ENCODE measurements at places on chromosomes 12 and 14.

DNA sequence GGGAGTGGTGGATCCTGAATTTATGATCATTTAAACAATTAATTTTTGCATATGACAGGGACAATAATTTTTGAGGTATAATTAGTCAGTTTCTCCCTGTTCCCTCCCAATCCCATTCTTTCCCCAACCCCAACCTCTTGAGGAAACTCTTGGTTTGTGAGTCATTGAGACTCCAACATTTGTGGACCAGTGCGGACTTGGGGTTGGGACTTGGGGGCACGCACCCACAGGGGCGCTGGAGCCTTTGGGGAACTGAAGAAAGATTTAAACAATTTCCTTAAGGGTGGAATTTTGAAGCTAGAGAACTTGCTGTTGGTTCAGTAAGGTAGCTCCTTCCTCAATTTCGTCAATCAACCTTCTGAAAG, 17.4 kb upstream of the PTGR2 start:
- no peak for DNase-seq

DNA sequence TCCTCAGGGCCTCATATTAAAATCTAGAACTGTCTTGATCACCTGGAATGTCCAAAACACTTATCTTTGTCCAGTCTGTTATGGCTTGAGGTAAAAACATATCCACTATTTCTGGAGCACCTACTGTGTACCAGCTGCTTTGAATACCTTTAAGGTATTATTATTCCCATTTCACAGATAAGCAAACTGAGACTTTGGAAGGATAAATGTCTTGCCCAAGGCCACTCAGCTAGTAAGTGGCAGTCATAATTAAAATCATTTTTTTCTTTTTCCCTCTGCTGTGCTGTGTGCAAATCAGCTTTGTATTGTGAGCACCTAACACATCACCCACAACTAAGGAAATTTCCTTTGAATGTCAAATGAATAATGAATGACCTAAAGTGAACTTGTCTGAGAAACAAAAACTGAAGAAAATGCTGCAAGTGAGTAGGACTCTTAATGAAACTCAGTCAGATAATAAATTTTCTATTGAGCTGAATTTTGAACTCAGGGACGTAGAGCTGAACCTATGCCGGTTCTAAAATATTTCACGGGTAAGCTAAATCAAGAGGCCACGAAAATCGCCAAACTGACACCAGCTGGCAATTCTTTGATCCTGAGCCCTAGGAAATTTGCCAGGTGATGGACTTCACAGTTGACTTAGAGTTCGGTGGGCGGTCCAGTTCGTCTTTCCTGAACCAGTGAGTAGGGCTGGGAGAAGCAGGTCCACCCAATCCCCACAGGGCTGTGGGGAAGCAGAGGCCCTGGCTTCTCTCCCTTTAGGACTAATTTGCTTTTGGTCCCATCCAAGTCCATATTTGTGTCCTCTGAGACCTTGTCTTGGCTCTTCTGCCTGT, 159.7 kb upstream of the PWP1 start:
- DNase-seq, result no peak

- DNase-seq, result no peak
These were observed 153.0 kb upstream of the DIO2 start for GRCh38 chr14:80364274-80364673.

DNA sequence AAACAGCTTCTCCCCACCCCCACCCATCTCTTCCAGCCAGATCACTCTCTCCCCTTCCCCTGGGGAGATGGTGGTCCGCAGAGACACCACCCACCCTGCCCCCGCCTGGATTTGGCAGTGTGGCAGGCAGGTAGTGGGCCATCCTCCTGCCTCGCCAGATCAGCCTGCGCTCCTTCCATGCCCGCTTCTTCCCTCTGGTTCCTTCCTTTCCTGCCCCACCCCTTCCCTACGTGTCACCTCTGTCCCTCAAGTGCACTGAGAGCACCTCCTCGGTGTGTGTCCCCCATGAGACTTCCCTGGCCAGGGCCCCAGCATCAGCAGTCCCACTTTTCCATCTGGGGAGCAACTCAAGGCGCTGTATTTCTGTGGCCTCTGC, 632 bp downstream of the NYNRIN start:
- DNase-seq, result no peak

GRCh38 chr12:78035901-78036606, 205.4 kb downstream of the NAV3 start:
- DNase-seq, result no peak

DNA sequence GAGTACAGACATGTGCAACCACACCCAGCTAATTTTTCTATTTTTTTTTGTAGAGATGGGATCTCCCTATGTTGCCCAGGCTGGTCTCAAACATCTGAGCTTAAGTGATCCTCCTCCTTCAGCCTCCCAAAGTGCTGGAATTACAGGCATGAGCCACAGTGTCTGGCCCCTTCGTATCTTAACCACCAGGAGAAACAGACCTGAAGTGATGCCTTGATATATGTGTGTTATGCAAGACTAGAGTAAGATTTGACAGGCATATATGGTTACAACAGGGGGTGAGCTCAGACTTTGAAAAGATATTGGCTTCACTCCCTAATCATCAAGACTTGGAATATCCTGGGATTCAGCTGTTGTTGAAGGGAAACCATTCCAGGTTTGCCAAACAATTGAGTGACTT, 10.7 kb upstream of the GALNT6 start:
- DNase-seq, result no peak

GRCh38 chr12:25386831-25387731, 136.4 kb upstream of the KRAS start:
- peak; percentile 67 for DNase-seq

GRCh38 chr14:92792885-92793284, 1.2 kb upstream of the GOLGA5 start:
- DNase-seq, result no peak

- DNase-seq, result no peak
These were observed 65.4 kb upstream of the RIC8B start for GRCh38 chr12:106709068-106709511.

GRCh38 chr12:9626291-9626690, 18.6 kb upstream of the KLRB1 start:
- DNase-seq, result no peak

GRCh38 chr14:41960281-41960680, 353.6 kb downstream of the LRFN5 start:
- no peak for DNase-seq

GRCh38 chr12:122190842-122191668, 8.1 kb downstream of the LRRC43 start:
- DNase-seq, result no peak

DNA sequence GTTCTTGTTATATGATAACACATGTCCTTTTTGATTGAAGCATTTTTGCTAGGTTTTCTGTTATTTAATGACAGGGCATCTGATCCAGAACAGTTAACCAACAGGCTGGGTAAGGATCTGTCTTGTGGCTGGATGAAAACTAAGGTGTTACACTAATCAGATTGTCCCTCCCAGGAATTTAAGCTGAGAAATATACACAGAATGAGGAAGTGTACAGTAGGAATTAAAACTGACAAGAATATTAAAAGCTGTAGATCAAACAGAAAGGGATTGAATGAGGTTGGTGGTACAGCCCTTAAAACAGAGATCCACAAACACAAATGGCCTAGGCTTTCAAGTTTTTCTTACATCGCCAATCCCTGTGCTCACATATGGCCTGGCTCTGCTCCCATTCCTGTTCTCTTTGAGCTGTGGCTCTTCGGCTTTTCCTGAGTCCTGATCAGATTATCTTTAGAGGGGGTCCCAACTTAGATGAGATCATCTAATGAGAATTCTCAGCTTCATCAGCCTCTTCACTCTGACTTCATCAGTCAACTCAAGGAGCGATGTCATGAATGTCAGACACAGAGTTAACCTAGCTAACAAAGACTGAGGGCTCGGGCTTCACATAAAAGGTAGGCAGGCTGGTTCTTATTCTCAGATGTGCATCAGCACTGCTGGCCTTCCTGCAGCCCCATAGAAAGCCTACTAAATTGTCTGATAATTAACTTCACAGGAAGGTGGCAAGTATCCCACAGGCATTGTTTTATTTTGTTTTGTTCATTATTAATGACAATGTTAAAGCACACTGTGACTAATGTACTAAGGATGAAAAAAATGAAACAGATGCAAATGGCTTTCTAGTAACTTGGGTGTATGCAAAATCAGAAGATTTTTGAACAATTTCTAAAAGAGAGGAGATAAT, 11.4 kb downstream of the PYGL start:
- DNase-seq, result no peak

DNA sequence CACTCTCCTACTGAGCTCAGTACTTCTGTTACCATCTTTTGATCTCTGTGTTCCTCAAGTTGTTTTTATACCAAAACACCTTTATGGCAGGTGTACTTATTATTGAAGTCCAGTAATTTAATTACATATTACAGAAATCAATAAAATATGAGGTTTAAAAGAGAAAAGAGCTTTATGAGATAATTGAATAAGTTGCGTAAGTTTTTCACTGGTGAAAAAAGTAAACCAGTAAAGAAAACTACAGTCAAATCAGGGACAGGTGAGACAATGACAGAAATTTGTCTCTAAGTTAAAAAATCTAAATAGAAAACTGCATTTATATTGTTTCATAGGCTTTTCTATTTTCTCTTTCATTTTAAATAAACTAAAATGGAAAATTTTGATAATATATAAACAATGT, 29.1 kb upstream of the PTPRB start:
- no peak for DNase-seq

DNA sequence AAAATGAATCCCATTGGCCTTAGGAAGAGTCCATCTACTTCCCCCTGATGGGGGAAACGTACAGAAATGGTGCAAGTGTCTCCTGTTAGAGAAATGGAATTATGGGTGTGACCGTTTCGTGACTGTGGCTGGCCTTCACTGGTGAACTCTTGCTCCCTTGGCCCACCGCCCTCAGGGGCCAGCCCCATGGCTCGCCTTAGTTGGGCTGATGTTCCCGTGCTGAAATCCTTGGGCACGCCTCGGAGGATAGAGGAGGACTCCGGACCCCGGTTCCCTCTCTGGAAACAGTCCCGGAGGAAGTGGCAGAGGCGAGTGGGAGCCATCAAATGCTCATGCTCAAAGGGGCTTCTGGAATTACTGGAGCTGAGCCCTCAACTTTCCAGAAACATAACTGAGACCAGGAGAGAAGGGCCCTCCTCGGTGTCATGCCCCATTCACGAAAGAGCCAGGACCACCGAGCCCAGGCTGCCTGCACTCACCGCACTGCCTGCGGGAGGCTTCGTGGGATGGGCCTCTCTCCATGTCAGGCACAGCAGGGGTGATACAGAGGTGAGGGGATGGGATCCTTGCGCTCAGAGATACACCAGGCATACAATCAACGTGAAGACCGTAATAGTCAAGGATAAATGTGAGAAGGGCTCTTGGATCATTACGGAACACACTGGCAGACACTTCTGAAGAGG, 10.1 kb upstream of the CACNA2D4 start:
- no peak for DNase-seq

GRCh38 chr12:116418551-116418950, 140.6 kb upstream of the MAP1LC3B2 start:
- no peak for DNase-seq

DNA sequence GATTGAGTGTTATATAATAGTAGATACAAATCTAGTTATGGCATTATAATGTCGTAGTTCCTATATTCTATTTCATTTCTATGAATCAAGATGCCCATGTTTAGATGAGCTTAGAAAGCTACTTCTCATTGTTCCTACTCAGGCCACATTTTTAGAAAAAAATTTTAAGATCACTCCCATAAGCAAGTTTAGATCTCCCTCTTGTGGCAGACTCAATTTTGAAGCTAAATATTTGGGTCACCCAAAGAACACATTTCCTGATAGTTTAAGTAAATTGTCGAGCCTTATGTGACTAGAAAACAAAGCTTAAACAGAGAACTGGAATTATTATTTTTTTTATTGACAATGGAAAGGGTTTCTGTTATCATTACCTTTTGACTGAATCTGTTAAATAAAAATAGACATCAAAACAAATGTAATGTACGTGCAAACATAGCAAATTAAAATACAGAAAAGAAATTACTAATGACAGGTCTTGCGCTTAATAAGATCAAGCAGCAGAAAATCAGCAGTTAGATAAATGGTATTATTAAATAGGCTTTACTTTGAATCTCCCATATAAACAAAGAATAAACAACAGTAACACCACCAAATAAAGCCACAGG, 180.2 kb downstream of the ACSS3 start:
- peak; percentile 32 for DNase-seq

GRCh38 chr12:29455087-29455486, 42.4 kb downstream of the OVCH1 start:
- no peak for DNase-seq

DNA sequence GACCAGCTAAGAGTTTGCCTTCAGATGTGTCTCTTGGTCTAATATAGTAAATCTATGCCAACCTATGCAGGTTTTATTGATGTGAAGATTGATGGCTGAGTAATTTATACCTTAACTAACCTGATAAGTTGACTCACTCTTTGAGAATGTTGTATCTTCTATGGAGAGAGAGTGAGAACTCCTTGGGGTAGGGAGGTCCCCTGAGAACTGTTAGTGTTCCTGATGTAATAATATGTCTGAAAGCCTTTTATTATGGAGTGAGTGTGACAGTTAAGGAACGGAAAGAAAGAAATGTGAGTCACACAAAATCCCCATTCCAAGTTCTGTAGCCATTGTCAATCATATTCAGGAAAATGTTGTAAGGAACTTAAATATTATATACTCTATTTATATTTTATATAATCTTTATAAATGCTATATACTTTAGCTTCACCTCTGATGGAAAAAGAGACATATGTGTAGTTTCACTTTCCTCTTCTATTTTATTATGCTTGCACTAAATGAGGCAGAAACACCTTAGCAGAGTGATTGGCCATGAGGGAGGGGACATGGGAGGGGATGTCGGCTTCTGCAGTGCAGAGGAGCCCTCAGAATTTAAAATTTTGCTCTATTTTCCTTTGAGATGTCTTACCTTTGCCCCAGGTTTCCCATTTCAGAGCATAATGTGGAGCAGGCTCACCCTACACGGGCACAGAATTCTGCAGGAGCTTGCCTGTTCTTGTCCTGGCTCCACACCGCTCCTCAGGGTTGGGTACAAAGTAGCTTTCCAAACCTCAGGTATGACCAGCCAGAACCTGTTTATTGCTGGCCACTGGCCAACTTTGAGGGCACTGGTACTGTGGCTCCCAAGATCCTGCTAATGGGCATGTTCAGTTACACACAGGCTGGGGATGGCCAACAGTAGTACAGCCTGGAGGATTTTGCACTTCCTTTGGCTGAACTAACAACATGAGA, 57.7 kb downstream of the ARF6 start:
- no peak for DNase-seq

DNA sequence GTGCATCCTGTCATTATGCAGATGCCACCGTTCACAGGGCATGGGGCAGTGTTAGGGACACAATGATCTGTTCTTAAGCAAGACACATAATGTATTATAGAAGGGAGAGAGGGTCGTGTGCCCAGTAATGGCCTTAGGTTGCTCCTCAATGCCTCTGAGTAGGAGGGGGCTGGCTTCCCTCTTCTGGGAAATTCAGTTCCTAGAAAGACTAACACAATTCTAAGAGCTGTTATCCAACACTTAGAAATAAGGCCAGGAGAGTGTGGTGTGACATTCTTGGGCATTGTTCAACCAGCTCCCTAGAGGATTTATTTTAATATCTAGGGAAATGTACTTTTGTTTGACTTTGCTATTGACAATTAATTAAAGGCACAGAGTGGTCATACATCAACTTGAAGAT, 118.5 kb downstream of the ADCK1 start:
- no peak for DNase-seq

- DNase-seq, result no peak
These were observed 58.5 kb downstream of the DIO2 start for GRCh38 chr14:80152763-80153162.

Measured in non-pigmented ciliary epithelial cell (primary cell).